ENCODE measurements at places on chromosomes 11 and 22. TPM values are rescaled to one million over a fixed set of nuclear protein-coding genes. Genes with fewer than 3 reads are reported as not detected.

The CD248 gene
- total RNA-seq, result 12.1 TPM

The OR4D5 gene
- total RNA-seq, result not detected

The FOLR2 gene
- total RNA-seq, result not detected

The CNIH2 gene
- not detected for total RNA-seq

The TEX54 gene
- total RNA-seq, result not detected

The C11orf65 gene
- not detected for total RNA-seq

The KCNE3 gene
- 13.5 TPM for total RNA-seq

The RANGAP1 gene
- total RNA-seq, result 37.5 TPM

The LIF gene
- 8.2 TPM for total RNA-seq

The CCDC89 gene
- total RNA-seq, result 6.3 TPM

The KCNJ1 gene
- not detected for total RNA-seq

GRCh38 chr11:34451053-34451452 lies 12.3 kb downstream of the CAT start:
- H3K4me3 ChIP-seq, result no peak overlapping the region
- H3K36me3 ChIP-seq, result peaks cover 68% of the 10 kb centered on the region
- no peaks in the 10 kb centered on the region for H3K4me1 ChIP-seq
- H3K27ac ChIP-seq, result no peak overlapping the region

DNA sequence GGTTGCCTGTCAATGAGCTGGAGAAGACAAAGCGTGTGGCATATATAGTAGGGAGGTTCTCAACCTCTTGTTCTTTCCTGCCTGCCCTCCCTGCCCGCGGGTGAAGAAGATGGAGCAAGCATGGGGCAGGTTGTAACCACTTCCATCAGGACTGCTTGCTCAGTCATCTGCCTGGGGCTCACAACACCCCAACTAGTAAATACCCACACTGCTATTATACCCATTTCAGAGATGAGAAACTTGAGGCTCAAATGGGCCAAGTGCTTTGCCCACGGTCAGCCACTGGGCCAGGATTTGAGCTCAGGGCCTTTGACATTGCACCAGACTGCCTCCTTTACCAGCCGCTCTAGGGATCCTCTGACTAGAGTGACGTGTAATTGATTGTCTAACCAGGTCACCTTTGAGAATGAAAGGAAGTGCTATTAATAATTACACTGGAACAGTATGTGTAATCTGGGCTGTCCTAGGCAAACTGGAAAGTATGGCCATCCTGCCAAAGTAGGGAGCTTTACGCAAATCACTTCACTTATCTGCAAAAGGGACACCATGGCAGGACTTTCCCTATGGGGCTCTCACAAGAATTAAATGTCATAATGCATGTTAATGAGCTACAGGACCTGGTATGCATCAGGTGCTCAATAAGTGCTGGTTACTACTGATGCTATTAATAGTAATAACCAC lies 2.8 kb upstream of the CDC42EP1 start:
- no peaks in the 10 kb centered on the region for H3K27me3 ChIP-seq
- peaks cover 19% of the 10 kb centered on the region for H3K4me1 ChIP-seq
- no peak for DNase-seq
- peak overlapping the region; percentile 37 for H3K27ac ChIP-seq
- H3K4me3 ChIP-seq, result no peak overlapping the region
- no peaks in the 10 kb centered on the region for H3K36me3 ChIP-seq

DNA sequence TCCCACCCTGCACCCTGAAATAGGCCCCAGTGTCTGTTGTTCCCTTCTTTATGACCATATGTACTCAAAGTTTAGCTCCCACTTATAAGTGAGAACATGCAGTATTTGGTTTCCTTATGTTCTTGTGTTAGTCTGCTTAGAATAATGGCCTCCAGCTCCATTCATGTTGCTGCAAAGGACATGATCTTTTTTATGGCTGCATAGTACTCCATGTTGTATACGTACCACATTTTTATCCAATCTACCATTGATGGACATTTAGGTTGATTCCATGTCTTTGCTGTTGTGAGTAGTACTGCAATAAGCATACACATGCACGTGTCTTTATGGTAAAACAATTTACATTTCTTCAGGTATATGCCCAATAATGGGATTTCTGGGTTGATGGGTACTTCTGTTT lies 59.4 kb upstream of the ANGPTL5 start:
- DNase-seq, result no peak
- no peaks in the 10 kb centered on the region for H3K27me3 ChIP-seq
- H3K36me3 ChIP-seq, result no peaks in the 10 kb centered on the region
- no peaks in the 10 kb centered on the region for H3K4me1 ChIP-seq

DNA sequence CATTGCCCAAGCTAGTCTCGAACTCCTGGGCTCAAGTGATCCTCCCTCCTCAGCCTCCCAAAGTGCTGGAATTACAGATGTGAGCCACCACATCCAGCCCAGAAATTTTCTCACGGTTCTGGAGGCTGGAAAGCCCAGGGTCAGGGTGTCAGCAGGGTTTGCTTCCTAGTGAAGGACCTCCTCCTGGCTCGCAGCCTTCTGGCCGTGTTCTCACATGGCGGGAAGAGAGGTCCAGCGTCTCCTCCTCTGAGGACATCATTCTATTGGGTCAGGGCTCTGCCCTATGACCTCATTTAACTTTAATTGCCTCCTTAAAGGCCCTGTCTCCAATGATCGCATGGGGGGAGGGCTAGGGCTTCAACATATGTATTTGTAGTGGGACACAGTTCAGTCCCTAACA lies 38.1 kb downstream of the SDHAF2 start:
- no peaks in the 10 kb centered on the region for H3K27me3 ChIP-seq
- H3K27ac ChIP-seq, result no peak overlapping the region
- H3K4me1 ChIP-seq, result no peaks in the 10 kb centered on the region
- no peaks in the 10 kb centered on the region for H3K36me3 ChIP-seq

DNA sequence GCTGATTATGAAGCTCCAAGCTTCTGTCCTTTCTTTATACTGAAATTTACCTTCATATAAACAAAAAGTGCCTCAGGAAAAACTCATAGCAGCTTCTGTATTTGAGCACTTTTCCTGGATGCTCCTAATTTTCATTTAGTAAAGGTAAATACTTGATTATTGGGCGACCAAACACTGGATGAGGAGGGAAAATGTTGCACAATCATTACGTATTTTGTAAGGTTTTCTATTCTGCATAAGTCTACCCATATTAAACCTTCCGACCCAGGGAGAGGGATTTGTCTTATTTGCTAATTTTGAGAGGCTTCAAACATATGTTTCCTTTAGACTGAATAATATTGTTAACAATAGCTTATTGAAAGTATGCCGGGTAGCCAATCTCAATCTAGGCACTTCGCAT lies 4.3 kb upstream of the SLC6A5 start:
- no peak overlapping the region for H3K4me3 ChIP-seq
- no peaks in the 10 kb centered on the region for H3K27me3 ChIP-seq
- H3K27ac ChIP-seq, result no peak overlapping the region
- H3K4me1 ChIP-seq, result no peaks in the 10 kb centered on the region
- no peaks in the 10 kb centered on the region for H3K36me3 ChIP-seq

DNA sequence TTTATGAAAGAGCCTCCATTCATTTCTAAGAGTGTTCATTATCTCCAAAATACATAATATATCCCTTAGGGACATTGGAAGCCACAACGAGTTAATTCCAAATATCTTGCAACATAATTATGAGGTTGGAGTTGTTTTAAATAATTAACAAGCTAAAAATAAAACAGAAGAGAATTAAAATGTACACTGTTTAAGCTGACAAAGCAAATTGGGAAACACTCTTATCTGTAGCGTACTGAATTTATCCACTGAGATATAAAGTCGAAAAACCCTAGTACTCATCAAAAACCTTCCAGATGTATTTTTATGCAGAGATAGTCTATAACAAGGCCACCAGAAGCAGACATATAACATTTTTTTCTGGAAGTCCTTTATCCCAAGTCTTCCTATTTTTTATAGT lies 6.3 kb upstream of the OR5B2 start:
- H3K36me3 ChIP-seq, result no peaks in the 10 kb centered on the region
- H3K27me3 ChIP-seq, result no peaks in the 10 kb centered on the region
- no peaks in the 10 kb centered on the region for H3K4me1 ChIP-seq
- DNase-seq, result no peak
- H3K4me3 ChIP-seq, result no peak overlapping the region

- H3K36me3 ChIP-seq, result no peaks in the 10 kb centered on the region
- no peak for DNase-seq
- no peaks in the 10 kb centered on the region for H3K27me3 ChIP-seq
- H3K4me1 ChIP-seq, result no peaks in the 10 kb centered on the region
- H3K27ac ChIP-seq, result no peak overlapping the region
- H3K4me3 ChIP-seq, result no peak overlapping the region
These were observed 223.8 kb downstream of the BLID start for GRCh38 chr11:121892131-121892681.

DNA sequence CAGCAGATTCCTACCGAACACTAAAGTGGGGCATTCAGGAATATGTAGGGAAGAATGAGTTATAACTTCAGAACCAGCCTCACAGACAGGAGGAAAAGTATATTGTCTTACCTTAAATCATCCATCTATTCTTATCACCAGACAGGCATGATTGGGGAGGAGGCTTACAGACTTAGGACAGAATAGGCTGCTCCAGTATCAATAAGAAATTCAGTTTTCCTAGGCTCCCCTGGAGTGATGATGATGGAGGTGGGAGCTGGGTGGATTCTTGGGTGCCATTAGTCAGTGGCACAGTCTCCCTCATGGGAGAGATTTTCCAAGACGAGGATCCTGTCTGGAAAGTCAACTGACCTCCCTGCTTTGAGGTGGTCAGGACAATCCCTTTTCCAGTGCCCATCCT lies 225.0 kb downstream of the AASDHPPT start:
- no peak overlapping the region for H3K27ac ChIP-seq
- H3K36me3 ChIP-seq, result no peaks in the 10 kb centered on the region
- DNase-seq, result no peak
- no peak overlapping the region for H3K4me3 ChIP-seq
- H3K4me1 ChIP-seq, result no peaks in the 10 kb centered on the region

- DNase-seq, result no peak
- no peaks in the 10 kb centered on the region for H3K27me3 ChIP-seq
- no peaks in the 10 kb centered on the region for H3K4me1 ChIP-seq
- H3K4me3 ChIP-seq, result no peak overlapping the region
- H3K36me3 ChIP-seq, result no peaks in the 10 kb centered on the region
These were observed 9.7 kb downstream of the NADSYN1 start for GRCh38 chr11:71462726-71463125.

DNA sequence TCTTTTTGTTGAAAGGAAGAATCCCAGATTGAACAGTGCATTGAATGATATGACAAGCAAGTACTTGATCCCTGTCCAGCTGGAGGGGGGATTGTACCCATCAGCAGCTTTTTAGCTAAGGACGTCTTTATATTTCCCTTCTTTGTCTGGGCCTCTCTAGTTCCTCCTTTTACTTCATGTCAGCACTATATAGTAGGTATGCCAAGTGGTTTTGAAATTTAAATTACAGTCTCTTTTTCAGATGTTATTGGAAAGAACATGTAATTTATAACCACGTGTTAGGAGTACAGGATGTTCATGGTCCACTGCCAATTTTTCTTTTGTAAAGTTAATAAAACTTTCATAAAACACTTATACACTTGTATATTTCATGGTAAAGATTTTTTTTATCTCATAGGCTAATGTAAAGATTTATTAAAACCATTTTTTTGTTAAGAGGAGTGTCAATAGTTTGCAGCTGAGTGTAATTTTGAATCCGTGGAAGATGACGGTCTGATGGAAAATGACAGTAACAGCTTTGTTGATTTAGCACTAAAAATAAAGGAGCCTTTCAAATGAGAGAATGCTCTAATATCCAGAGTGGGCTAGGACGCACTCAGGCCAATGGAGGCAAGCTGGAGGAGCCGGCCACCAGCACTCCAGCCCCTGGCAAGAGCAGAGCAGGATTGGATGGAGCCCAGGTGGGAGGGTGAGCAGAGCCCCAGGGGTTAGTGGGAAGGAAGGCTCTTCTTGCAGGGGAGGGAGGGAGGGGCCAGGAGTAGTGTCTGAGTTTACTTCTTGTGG lies 488.3 kb downstream of the INSC start:
- no peak for DNase-seq
- no peaks in the 10 kb centered on the region for H3K27me3 ChIP-seq
- H3K4me3 ChIP-seq, result no peak overlapping the region
- H3K4me1 ChIP-seq, result peaks cover 8% of the 10 kb centered on the region
- no peak overlapping the region for H3K27ac ChIP-seq

- no peak overlapping the region for H3K4me3 ChIP-seq
- H3K27me3 ChIP-seq, result no peaks in the 10 kb centered on the region
- no peak for DNase-seq
- H3K27ac ChIP-seq, result no peak overlapping the region
- no peaks in the 10 kb centered on the region for H3K36me3 ChIP-seq
- no peaks in the 10 kb centered on the region for H3K4me1 ChIP-seq
These were observed 70.5 kb upstream of the TCF20 start for GRCh38 chr22:42340829-42341383.

DNA sequence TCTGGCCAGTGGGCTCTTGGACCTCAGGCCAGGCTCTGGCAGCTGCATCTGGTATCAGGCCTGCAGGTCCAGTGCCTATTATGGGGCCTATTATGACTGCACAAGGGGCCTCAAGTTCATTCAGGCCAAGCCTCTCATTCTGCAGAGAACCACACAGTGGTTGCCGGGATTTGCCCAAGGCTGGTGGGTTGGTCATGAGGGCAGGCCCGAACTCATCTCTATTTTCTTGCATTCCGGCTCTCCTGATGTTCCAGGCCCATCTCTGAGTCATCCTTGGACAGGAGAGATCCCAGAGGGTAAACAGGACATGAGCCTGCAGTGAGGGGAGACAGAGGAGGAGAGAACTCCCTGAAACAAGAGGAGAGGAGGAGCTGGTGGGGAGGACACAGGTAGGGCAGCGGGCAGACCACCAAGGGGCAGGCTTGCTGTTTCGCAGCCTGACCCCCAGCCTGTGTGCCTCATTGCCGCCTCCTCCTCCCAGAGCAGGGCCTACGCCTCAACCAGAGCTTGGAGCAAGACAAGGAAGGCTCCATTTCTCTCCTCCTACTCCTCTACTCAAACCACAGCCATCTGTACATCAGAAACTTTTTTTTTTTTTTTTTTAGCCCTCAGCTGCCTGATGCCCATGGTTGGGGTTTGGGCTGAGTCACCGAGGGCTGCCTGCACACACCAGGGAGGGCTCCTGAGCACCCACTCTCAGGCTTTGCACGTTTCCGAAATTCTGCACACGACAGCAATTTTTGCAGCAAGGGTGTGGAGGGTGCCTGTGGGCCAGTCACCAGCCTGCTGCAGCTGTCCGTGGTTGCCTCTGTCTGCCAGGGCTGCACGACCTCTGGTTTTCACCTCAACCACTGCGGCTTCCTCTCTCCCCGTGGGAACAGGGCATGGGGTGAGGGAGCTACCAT lies 12.7 kb upstream of the TREH start:
- DNase-seq, result peak; percentile 61
- H3K4me1 ChIP-seq, result peaks cover 3% of the 10 kb centered on the region
- peak overlapping the region; percentile 55 for H3K27ac ChIP-seq
- H3K27me3 ChIP-seq, result no peaks in the 10 kb centered on the region

GRCh38 chr22:27911330-27911729 lies 7.7 kb downstream of the PITPNB start:
- H3K36me3 ChIP-seq, result no peaks in the 10 kb centered on the region
- no peaks in the 10 kb centered on the region for H3K4me1 ChIP-seq
- no peaks in the 10 kb centered on the region for H3K27me3 ChIP-seq
- no peak overlapping the region for H3K4me3 ChIP-seq
- DNase-seq, result no peak
- no peak overlapping the region for H3K27ac ChIP-seq

All from Peyer's patch (tissue), 4 donors.